Effector memory CD8-positive, alpha-beta T cell (primary cell): ENCODE measurements at places on chromosomes 5 and 9.

GRCh38 chr5:172165465-172165864, 22.6 kb downstream of the STK10 start:
- no peak for DNase-seq

- DNase-seq, result no peak
Measured at GRCh38 chr5:143372187-143372829, 31.2 kb downstream of the NR3C1 start.

GRCh38 chr9:36144309-36145232, 8.0 kb downstream of the GLIPR2 start:
- DNase-seq, result no peak

- DNase-seq, result no peak
Measured at GRCh38 chr9:126507318-126508109, 106.2 kb upstream of the LMX1B start.

DNA sequence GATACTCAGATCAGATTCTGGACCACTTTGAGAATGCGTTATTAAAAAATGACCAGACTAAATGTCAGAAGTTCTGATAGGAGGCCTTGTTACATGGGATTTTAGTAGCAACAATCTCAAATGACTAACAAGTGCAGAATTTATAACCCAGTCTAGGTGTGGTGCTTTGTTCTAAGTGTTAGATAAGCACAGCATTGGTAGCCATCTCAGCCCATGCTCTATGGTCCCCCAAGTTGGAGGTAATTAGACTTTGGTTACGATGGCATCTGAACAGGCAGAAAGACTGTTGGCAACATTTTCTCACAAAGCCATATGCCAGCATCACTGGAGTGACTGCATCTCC, 140.4 kb upstream of the RPS23 start:
- DNase-seq, result no peak

- no peak for DNase-seq
Measured at GRCh38 chr5:61048534-61048933, 103.5 kb downstream of the NDUFAF2 start.

- DNase-seq, result no peak
Measured at GRCh38 chr9:120396418-120396817, 183.5 kb downstream of the CDK5RAP2 start.

DNA sequence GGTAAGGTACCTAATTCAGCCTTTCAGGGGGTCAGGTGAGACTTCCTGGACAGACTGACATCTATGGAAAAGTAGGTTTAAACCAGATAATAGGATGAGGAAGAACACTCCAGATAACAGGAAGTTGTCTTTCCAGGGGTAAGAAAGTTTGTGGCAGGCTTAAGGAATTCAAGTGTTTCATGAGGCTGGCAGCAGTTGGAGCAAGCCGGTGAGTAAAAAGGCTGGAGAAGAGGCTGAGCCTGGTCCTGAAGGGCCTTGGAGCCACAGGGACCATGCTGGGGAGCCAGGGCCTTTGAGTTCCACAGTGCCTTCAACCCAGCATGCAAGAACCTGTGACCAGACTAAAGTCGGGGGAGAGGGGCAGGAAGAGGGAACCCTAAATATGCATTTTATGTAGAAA, 353.4 kb downstream of the SPOCK1 start:
- no peak for DNase-seq

DNA sequence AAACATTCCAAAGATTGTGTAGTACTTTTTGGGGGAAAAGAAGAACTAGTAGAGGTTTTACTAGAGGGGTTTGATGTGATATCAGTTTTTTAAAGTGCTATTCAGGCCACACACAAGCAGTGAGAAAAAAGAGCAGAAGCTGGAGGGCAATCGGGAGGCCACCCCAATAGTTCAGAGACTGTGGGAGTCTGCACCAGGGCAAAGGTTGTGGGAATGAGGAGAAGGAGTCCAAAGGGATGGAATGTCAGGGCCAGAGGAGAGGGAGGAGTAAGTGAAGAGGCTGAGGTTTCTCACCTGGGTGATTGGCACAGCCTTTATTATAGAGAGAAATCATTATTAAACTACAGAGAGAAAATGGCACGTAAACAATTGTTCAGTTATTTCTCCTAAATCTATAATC, 134.9 kb upstream of the RAD23B start:
- no peak for DNase-seq

GRCh38 chr9:14043483-14043882, 270.5 kb downstream of the NFIB start:
- DNase-seq, result no peak

DNA sequence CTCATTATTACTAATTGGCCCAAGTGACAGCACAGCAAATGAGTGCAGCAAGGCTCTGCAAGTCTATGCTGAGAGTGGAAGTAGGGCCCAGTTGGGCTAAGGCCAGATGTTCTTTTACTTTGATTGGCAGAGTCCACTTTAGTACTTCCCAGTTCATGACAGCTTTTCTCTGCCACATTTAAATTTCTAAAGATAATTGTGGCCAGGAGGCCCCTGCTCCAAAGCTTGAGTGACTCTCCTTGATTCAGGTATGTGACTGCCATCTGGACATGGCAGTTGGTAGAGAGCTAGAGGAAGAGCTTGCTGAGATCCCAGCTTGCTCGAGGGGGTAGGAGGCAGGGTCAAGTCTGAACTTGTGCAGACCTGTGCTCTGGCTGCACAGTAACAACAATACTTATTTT, 154.1 kb downstream of the CARTPT start:
- no peak for DNase-seq

DNA sequence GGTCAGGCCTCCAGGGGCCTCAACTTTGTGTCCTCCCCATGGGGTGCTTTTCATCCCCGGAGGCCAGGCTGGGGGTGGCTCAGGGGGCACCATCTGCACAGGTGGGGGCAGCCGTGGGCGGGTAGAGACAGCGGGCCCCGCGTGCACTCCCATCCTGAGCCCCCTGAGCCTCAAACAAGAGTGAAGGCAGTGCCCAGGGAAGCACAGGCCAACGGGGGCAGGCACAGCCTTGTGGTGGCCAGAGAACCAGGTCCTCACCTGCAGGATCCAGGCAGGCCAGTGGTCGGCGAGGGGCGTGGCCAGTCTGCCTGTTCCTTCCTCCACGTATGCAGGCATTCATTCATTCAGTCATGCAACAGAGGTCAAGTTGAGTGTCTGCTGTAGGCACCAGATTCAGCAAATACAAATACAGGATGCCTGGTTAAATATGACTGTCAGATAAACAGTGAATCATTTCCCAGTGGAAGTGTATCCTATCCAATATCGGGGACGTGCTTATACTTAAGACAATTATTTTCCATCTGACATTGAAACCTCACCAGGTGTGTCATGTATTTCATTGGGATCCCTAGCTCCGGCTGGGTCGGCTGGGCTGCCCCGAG, 22.3 kb downstream of the KCNT1 start:
- DNase-seq, result no peak

GRCh38 chr5:72067682-72068470, 39.4 kb upstream of the MAP1B start:
- DNase-seq, result no peak

DNA sequence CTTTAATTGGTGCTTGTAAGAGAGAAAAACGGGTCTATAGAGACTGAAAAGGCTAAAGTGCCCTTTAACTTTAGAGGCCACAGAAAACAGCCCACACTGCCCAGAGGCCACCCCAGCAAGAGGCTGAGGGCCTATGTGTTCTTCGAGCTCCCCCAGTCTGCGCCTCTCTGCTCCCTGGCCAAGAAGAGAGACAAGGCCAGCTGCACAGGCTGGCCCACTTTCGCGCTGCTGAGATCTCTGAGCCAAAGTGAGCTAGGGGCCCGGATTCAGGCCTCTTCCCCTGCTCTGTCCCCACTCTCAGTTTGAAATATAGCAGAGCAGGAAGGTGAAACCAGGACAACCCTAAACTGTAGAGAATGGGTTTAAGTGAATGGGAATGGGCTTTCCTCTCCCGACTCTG, 132.0 kb upstream of the TRIM32 start:
- DNase-seq, result no peak

GRCh38 chr9:98530806-98531386, 177.8 kb downstream of the GABBR2 start:
- DNase-seq, result no peak

DNA sequence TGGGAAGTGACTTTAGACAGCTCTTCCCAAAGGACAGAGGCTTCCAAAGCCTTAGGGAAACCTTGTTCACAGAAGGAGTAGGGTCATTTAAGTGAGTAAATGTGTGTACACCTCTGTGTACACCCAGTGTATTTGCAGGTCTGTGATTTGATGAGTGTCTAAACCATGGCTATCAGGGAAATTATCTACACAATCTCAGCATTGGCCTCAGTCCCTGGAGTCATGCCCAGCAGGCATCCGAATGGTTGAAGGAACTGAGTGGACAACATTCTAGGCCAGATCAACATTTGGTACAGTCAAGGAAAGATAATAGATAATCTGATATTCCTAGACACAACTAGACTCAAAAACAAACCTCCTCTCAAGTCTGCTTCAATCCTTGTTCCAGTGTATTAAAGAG, 258.4 kb upstream of the DAPK1 start:
- DNase-seq, result no peak

DNA sequence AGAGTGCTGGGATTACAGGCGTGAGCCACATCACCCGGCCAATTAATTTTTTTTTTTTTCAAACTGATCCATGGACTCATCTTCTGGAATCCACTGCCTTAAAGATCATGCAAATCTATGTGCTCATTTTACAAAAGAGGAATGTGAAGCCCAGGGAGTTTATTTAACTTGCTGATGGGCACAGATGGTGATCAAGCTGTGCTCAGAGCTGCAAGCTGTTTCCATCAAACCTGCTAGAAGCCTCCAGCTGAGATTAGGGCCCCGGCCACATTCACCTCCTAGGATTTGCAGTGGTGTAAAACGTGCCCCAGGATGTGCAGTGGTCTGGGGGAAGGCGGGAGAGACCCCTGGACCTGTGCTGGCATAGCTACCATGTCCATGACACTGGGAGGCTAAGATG, 56.1 kb upstream of the TUT7 start:
- DNase-seq, result no peak

DNA sequence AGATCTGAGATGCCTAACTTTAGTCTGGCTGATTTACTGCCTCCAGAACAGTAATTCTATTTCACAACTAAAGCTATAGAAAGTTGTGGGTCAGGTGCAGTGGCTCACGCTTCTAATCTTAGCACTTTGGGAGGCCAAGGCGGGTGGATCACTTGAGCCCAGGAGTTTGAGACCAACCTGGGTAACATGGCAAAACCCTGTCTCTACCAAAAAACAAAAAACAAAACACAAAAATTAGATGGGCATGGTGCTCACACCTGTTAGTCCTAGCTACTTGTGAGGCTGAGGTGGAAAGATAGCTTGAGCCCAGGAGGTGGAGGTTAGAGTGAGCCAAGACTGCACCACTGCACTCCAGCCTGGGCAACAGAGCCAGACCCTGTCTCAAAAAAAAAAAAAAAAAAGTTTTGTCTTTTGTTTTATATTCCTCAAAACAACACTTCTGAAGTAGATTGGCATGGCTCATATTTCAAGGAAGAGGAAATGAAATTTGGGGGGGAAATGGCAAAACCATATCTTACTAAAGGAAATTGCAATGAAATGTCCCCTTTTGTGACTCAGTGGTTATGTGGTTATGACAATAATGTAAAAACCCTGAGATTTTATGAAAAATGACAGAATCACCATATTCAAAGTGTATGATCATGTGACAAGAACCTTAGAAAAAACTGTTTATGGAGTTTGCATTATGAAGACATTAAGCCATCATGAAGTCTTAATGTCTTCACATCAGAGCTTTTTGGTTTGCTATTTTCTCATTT, 16.2 kb downstream of the FNBP1 start:
- no peak for DNase-seq

DNA sequence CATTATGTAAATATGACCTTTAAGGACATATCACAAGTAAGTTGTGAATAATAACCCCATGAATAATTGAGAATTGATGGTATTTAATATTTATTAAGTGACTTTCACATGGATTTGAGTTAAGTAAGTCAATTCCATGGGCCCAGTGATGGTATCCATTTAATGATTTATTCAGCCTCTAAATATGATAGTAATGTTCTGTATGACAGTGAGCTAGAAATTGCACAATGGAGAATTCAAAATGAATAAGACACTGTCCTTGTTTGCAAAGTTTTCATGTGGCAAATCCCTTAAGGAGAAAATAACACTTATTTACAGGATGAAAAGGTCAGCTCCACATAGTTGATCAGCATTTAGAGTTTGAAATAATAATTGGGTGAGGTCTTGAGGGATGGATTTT, 160.7 kb downstream of the PDE4D start:
- DNase-seq, result no peak

DNA sequence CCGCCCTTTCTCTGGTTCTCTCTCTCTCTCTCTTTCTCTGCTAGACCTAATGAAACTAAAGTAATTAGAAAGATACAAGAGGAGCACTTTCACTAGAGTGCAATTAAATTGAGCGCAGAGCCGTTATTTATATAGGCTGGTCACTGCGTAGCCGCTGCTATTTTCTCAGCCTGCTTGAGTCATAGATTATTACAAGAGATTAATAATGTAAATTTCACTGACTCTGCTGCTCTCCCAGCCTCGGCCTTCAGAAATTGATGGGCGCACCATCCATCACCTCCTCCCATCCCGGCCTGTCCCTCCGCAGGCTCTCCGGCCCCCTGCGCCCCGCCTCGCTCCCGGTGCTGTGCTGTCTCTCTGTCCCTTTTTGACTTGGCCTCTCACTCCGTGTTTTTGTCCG, 268.0 kb upstream of the MVB12B start:
- no peak for DNase-seq

DNA sequence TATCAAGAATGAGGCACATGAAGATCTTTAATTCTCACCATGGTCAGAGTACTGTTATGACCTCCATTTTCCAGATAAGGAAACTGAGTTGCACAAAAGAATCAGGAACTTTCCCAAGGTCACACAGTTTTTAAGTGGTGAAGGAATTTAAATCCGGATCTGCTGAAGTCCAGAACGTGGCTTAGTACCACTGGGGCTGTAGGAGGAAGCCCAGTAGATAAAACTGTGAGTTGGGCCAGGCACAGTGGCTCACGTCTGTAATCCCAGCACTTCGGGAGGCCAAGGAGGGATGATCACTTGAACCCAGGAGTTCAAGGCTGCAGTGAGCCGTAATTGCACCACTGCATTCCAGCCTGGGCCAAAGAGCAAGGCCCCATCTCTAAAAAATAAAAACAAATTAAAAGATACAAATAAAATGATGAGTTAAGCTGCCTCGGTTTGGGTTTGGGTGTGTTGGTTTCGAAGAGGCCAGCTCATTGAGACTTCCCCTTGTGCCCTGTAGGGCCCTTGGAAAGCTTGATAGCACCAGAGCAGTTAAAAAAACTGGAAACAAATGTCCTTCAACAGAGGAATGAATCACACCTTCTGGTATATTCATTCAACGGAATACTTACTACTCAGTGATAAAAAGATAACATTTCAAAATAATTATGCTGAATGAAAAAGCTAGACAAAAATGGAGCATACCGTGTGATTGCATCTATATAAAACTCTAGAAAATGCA, 20.1 kb downstream of the ATOX1 start:
- no peak for DNase-seq

DNA sequence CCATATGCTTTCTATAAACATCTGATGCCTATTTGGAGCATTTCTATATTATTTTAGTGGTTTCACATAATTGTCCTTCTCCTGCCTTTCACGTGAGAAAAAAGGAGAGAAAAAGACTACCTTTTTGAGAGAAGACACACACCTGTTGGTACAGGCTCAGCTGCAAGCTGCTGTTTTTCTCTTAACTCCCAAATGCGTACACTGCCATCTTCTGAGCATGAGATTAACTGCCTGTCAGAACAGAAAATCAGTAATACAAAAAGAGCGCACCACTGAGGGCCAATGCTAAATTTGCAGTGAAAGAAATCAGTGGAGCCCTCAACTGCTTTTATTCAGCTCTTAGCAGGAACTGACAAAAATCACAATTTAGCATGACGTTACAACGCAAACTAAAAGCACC, 54.9 kb downstream of the WDR41 start:
- DNase-seq, result no peak

- DNase-seq, result no peak
Measured at GRCh38 chr9:78407636-78408312, 110.8 kb downstream of the PSAT1 start.
